ENCODE measurements at places on chromosomes 3 and 15.

- H3K4me3 ChIP-seq = no peak within 1 kb of the TSS
- no peaks in the 10 kb centered on the region for H3K4me1 ChIP-seq
- no peaks in the 10 kb centered on the region for H3K27me3 ChIP-seq
Observed at GRCh38 chr3:36763850-36764703, at the start of gene DCLK3. TSS of gene DCLK3 (minus strand) at chr3:36764553. CDS start at chr3:36764263, 290 bp downstream.

DNA sequence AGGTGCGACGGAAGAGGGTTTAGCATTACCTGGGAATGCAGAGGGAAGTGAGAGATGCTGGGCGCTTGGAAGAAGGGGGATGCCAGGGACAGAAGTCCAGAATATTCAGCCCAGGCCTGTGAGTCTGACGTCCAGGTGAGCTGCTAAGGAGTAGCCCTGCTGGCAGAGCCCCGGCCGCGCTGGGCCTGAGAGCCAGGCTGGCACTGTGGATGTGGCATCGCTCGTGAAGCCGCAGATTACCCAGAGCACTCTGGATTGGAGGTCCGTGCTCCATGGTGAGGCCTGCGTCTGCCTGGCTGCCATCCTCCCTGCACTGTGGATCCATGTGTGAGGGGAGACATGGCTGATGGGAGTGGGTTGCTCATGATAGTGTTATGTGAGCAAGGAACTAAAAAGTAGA lies 14.5 kb downstream of the MAN2A2 start:
- no peak overlapping the region for H3K27ac ChIP-seq
- H3K36me3 ChIP-seq = peaks cover 74% of the 10 kb centered on the region
- H3K4me3 ChIP-seq = no peak overlapping the region
- H3K27me3 ChIP-seq = no peaks in the 10 kb centered on the region
- DNase-seq = no peak

- no peaks in the 10 kb centered on the region for H3K27me3 ChIP-seq
- H3K4me1 ChIP-seq = no peaks in the 10 kb centered on the region
- H3K36me3 ChIP-seq = no peaks in the 10 kb centered on the region
Observed at GRCh38 chr3:105518203-105518602, 151.5 kb downstream of the ALCAM start.

DNA sequence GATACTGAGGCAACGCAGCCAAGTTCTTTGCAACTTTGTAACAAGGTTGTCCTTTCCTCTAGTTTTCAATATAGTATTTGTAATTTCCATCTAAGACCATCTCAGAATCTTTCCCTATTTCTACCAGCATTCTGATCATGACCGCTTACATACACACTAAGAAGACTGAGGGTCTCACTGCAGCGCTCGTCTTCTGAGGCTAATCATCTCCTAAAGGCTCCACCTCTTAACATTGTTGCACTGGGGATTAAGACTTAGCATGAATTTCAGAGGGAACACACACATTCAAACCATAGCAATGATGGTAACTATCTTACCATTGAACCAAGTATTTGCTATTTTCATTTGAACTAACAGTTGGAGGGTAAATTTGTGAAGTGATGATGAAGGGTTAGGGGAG lies 463.3 kb upstream of the CCDC54 start:
- H3K4me3 ChIP-seq = no peak overlapping the region
- no peaks in the 10 kb centered on the region for H3K4me1 ChIP-seq
- no peak overlapping the region for H3K27ac ChIP-seq
- H3K36me3 ChIP-seq = no peaks in the 10 kb centered on the region

GRCh38 chr15:79897701-79898113 lies 893 bp upstream of the MTHFS start:
- peaks cover 53% of the 10 kb centered on the region for H3K4me1 ChIP-seq
- peak overlapping the region; percentile 85 for H3K4me3 ChIP-seq
- no peak for DNase-seq

- DNase-seq = peak; percentile 36
- H3K27ac ChIP-seq = peak overlapping the region; percentile 84
- peak overlapping the region; percentile 89 for H3K4me3 ChIP-seq
- peaks cover 44% of the 10 kb centered on the region for H3K4me1 ChIP-seq
Observed at GRCh38 chr3:155853214-155854140, 750 bp downstream of the SLC33A1 start.

DNA sequence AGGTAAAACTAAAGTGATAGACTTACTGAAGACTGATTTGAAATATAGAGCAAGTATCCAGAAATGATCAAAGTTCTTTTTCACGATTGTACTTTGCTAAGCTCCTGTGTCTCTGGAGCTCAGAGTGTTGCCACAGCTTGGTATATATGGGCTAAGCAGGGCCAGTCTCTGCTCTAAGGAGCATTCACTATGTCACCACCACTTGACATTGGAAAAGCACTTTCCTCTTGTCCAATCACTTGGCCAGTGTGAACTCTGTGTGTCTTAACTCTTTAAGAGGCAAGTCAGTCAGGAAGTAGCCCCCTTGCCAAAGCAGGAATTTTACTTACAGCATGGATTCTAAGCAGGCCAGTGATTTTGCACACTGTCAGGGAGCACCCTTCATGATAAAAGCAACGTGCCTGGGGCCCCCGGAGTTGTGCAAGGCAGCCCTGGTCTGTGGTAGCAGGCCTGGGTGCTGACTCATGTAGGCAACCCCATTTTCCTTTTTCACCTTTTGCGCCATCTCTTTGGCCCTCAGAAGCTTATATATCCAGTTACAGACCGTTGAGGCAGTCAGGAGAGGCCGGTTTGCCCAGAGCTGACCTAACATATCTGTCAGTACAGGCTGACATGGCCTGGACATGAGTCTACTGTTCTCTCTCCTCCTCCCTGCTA lies 73.0 kb downstream of the HCN4 start:
- no peak overlapping the region for H3K27ac ChIP-seq
- no peaks in the 10 kb centered on the region for H3K27me3 ChIP-seq
- H3K4me3 ChIP-seq = no peak overlapping the region
- no peak for DNase-seq

DNA sequence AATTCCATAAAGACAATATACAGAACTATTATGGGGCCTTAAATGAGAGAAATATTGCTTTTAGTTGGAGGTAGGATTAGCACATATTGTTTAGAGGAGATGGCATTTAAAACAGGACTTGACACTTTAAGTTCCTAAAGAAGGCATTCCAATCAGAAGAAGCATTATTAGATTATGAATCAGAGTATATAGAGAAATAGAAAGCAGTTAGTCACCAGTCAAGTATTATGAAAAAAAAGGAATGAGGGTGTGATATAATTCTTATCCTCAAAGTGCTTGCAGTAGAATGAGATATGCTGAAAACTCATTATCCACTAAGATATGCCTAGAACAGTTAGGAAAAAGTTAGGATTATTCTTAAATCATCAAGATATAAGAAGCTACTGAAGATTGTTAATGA lies 456.2 kb downstream of the ZNF385D start:
- no peak for DNase-seq
- H3K4me3 ChIP-seq = no peak overlapping the region
- H3K4me1 ChIP-seq = no peaks in the 10 kb centered on the region
- no peak overlapping the region for H3K27ac ChIP-seq
- no peaks in the 10 kb centered on the region for H3K36me3 ChIP-seq

DNA sequence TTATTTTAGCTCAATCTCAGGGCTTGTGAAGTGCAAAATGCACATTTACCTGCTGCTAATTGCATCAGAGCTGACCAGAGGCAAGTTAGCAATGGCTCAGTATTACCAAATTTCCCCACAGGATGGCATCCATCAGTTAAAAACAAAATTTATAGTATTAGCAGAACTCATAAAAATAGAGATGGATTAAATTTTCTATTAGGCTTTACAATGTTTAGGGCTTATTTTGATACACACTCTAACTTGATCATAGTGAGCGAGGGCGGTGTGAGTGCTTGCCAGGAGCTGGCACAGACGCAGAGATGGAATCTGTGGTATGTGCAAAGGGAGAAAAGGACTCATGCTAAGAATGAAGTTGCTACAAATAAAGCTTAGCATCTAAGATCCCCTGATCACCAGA lies 241.0 kb downstream of the NSUN3 start:
- H3K4me1 ChIP-seq = peaks cover 26% of the 10 kb centered on the region
- DNase-seq = no peak
- H3K4me3 ChIP-seq = no peak overlapping the region
- no peaks in the 10 kb centered on the region for H3K36me3 ChIP-seq
- no peaks in the 10 kb centered on the region for H3K27me3 ChIP-seq

GRCh38 chr15:69524296-69524695 lies 71.7 kb downstream of the RPLP1 start:
- H3K27ac ChIP-seq = no peak overlapping the region
- H3K4me1 ChIP-seq = no peaks in the 10 kb centered on the region

DNA sequence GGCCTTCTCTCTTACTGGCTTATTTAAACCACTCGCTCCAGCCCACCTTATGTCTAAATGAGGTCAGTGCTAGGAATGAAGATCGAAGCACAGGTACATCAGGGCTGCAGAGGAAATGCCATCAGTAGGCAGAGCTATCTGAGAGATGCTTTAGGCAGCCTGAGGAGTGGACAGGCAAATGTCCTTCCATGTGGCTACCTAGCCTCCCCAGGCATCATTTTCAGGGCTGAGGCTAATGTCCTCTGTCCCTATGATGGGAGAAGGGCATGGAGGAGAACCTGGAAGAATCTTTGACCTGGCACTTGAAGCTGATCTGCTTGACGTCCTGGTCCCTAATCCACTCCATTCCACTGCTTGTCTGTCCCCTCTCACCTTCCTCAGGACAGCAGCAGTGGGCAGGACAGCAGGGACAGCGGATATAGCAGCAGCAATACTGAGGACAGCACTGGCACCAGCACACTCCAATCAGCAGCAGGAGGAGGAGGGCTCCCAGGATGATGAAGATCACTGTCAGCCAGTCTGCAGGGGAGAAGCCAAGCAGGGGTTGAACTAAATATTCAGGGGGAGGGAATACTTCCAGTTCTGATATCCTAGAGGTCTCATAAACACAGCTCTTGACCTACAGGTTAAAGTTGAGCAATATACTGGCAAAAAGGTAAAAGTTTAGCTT lies 21.0 kb downstream of the ILDR1 start:
- no peak overlapping the region for H3K27ac ChIP-seq
- H3K4me1 ChIP-seq = no peaks in the 10 kb centered on the region
- H3K27me3 ChIP-seq = no peaks in the 10 kb centered on the region
- H3K36me3 ChIP-seq = no peaks in the 10 kb centered on the region
- DNase-seq = peak; percentile 31

- H3K36me3 ChIP-seq = no peaks in the 10 kb centered on the region
- peak; percentile 41 for DNase-seq
- no peak overlapping the region for H3K27ac ChIP-seq
- no peaks in the 10 kb centered on the region for H3K27me3 ChIP-seq
- no peak overlapping the region for H3K4me3 ChIP-seq
- peaks cover 15% of the 10 kb centered on the region for H3K4me1 ChIP-seq
Observed at GRCh38 chr3:171566803-171567422, 106.7 kb upstream of the TNIK start.

- H3K27me3 ChIP-seq = no peaks in the 10 kb centered on the region
- H3K4me1 ChIP-seq = peaks cover 12% of the 10 kb centered on the region
- no peak overlapping the region for H3K27ac ChIP-seq
- no peak for DNase-seq
Observed at GRCh38 chr15:100500226-100500990, 28.3 kb downstream of the CERS3 start.

DNA sequence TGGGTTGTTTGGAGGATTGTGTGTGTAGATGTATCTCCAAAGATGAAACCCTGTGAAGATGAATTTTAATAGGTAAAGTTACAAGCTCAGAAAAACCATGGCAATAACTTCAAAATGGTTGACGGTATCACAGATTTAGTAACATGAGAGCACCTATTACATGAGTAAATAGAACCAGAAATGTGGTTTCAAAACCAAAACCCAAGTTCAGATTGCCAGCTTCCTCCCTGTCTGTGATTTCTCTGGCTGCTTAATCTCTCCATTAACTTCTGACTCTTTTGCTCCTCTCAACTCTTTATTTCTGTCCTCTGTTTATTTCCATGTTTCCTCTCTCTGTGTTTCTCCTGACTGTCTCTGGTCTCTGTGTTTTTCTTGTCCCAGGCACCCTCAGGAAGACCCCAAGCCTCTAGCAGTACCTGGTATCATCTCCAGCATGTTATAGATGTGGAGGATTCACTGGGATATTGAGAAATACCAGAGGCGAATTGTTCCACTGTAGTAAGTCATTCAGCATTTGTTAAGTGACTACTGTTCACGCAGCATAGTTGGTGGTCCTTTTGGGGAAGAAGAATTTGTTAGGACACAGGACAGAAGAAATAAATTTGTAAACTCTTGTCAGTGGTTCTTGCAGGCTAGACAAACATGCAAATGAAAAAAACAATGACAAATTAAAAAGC lies 138.8 kb downstream of the BBX start:
- no peaks in the 10 kb centered on the region for H3K4me1 ChIP-seq
- DNase-seq = no peak
- no peak overlapping the region for H3K27ac ChIP-seq
- no peaks in the 10 kb centered on the region for H3K27me3 ChIP-seq
- H3K36me3 ChIP-seq = no peaks in the 10 kb centered on the region
- no peak overlapping the region for H3K4me3 ChIP-seq

DNA sequence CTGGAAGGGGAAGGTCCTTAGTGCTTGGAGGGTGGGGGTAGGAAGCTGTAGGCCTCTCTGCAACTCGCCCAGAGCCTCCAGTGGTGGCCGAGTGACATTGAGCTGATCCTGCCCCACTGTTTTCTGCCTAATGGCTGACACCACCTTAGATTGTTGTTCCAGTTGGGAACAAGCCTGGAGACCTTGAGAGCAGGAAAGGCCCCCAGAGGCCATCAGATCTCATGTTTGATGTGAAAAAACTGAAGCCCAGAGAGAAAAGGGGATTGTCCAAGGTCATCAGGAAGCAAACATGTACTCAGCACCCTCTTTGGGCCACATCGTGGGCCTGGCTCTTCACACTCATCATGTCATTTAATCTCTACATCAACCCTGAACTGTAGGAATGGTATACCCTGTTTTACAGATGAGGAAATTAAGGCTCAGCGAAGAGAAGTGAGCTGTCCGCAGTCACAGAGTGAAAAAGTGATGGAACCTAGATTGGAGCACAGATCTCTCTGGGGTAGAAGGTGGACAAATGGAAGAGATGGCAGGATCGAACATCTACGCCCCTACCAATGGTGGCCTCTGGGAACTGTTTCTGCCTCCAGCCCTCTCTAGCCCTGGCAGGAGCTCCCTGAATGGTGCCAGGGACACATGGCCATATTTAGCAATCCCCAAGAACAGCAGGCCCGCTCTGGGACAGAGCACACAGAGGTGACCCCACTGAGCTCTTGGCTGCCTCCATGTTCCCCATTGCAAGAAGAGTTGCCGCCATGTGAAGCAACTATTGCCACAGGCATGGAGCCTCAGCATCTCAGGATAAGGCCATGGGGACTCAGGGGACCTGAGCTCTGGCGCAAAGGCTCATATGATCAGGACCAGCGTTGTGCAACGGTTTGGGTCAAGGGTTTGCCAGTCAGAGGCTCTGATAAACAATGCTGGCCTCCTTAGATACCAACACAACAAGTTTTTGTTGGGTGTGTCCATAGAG lies 31.6 kb upstream of the TSEN2 start:
- peaks cover 86% of the 10 kb centered on the region for H3K4me1 ChIP-seq
- H3K4me3 ChIP-seq = no peak overlapping the region
- no peaks in the 10 kb centered on the region for H3K36me3 ChIP-seq
- no peaks in the 10 kb centered on the region for H3K27me3 ChIP-seq
- peak; percentile 94 for DNase-seq

GRCh38 chr15:88208396-88208795 lies 48.1 kb downstream of the NTRK3 start:
- H3K27me3 ChIP-seq = peaks cover 4% of the 10 kb centered on the region
- H3K27ac ChIP-seq = no peak overlapping the region
- no peaks in the 10 kb centered on the region for H3K4me1 ChIP-seq
- no peak overlapping the region for H3K4me3 ChIP-seq
- DNase-seq = no peak
- no peaks in the 10 kb centered on the region for H3K36me3 ChIP-seq

- H3K4me3 ChIP-seq = no peak overlapping the region
- H3K36me3 ChIP-seq = peaks cover 7% of the 10 kb centered on the region
- H3K27me3 ChIP-seq = no peaks in the 10 kb centered on the region
- H3K4me1 ChIP-seq = peaks cover 98% of the 10 kb centered on the region
- peak overlapping the region; percentile 87 for H3K27ac ChIP-seq
- no peak for DNase-seq
Observed at GRCh38 chr3:171000281-171000680, 26.2 kb downstream of the SLC2A2 start.
